ENCODE measurements at places on chromosomes 12 and 14.

DNA sequence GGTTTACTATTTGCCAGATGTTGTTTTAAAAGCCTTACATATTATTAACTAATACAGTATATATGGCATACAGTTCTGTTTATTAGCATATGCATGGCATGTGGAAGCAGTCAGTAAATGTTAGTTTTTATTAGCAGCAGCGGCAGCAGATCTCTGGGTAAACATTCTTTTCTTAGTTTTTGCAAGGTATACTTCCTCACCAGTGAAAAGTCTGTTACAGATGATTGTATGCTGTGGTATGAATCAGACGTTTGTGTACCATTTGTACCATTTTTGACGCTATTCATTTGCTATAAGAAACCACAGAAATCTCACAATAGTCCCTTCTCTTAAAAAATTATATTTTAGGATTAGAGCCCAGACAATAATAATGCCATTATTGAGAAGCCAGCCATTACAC, 17.8 kb downstream of the STK38L start:
- no peak for DNase-seq

DNA sequence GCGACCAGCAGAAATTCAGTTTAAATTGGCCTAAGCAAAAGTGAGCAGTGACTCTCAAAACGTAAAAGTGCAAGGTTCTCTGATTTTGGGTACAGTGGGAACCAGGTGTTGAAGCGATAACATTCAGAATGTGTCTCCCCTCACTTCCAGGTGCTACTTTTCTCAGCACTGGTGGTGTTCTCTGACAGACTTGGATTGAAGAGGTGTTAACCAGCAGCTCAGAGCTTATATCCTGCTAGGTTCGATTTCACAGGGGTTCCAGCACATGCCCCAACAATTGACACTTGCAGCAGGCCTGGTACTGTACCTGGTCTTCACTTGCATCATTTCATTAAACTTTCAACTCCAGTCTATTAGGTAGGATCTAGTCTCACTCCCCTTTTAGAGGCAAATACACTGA, 680.2 kb downstream of the VRK1 start:
- DNase-seq, result no peak

- DNase-seq, result no peak
Measured at GRCh38 chr14:100422556-100423316, 99.6 kb downstream of the SLC25A47 start.

GRCh38 chr12:104699489-104700190, 242.9 kb downstream of the CHST11 start:
- DNase-seq, result no peak

- DNase-seq, result no peak
Measured at GRCh38 chr14:105484069-105484996, 2.4 kb upstream of the CRIP1 start.

GRCh38 chr14:61754627-61755381, 7.4 kb upstream of the SNAPC1 start:
- no peak for DNase-seq

DNA sequence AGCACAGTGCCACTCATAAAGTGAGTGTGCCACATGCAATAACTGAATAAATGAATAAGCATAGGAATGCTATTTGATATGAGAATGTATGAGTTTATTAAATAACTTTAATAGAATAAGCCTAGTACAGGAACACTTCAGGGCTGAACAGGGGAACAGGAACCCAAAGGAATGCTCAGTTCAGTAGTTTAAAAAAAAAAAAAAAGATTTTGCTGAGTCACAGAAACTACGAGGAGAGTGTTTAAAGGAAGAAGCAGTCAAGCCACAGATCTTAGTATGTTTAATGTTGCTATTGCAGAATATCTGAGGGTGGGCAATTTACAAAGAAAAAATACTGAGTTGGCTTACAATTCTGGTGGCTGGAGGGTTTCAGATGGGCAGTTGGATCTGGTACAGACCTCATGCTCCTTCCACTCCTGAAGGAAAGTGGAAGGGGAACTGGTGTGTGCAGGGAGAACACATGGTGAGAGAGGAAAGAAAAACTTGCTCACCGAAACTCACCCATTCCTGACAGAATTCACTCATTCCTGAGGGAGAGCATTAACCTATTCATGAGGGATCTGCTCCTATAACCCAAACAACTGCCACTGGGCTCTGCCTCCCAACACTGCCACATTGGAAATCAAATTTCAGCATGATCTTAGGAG, 880.3 kb upstream of the MGAT4C start:
- DNase-seq, result no peak

DNA sequence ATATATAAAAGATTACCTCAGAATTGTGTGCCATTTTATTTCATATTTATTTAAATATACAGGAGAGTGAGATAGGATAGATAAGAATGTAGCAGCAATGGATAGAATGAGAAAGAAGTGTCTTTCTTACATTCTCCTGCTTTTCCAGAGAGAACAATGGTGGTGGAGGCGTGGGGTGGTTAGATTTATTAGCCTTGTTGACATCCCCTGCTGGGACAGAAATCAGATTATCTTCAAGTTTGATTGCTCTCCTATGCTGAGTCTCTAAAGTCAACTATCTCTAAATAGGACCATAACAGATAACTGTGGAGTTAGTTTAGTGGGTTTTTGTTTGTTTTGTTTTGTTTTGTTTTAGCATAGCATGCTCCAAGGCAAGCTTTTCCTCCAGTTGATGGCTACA, 397.6 kb downstream of the LRFN5 start:
- DNase-seq, result no peak

GRCh38 chr14:32331206-32331605, 2.1 kb downstream of the AKAP6 start:
- DNase-seq, result no peak

GRCh38 chr12:130713581-130713991, 2.5 kb downstream of the RIMBP2 start:
- DNase-seq, result no peak

DNA sequence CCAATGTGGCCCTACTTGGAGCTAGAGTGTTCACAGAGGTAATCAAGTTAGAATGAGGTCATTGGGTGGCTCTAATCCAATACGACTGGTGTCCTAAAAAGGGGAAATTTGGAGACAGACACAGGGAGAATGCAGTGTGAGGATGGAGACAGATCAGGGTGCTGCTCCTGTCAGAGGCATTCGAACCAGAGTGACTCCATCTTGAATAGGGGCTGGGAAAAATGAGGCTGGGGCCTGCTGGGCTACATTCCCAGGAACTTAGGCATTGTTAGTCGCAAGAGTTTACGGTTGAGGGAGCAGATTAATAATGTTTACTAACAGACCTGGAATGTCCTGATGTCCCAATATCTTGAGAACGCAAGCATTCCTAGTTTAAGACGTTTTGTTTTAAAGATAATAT, 20.2 kb downstream of the TNFAIP2 start:
- DNase-seq, result no peak

GRCh38 chr12:1575408-1576401, 18.7 kb downstream of the FBXL14 start:
- DNase-seq, result no peak

GRCh38 chr12:50073206-50073605, 11.9 kb upstream of the SMARCD1 start:
- no peak for DNase-seq

GRCh38 chr14:74956280-74957072, 1.1 kb upstream of the PGF start:
- DNase-seq, result no peak

DNA sequence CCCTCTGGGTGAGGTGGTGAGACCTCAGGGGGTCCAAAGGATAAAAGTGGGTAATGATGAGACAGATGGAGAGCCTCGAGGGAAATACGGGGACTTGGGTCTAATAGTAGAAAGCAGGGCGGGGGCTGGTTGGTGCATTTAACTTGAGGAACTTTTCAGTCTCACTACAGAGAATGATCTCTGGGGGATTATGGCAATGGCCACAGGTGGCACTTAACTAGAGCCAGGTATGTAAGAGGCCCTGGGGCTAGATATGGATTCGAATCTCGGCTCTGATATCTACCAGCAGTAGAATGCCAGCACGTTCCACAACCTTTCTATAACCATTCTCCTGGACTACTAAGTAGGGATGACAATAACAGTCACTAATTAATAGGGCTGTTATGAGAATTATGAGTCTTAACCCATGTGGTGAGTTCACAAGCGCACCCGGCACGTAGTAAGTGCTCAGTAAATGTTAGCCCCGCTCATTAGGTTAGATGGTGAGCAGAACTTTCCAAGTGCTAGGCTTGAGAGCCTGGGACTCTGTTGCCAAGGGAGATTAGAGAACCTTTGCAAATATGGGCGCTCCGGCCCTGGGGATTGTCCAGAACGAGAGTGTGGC, 888 bp upstream of the PLXNC1 start:
- DNase-seq, result no peak

GRCh38 chr12:119014368-119014767, 33.0 kb downstream of the SRRM4 start:
- no peak for DNase-seq

- no peak for DNase-seq
Measured at GRCh38 chr12:107066691-107067090, 26.7 kb downstream of the CRY1 start.

GRCh38 chr14:99266181-99267178, 5.5 kb downstream of the BCL11B start:
- peak; percentile 82 for DNase-seq

- DNase-seq, result no peak
Measured at GRCh38 chr12:45831590-45831989, 102.1 kb downstream of the ARID2 start.

DNA sequence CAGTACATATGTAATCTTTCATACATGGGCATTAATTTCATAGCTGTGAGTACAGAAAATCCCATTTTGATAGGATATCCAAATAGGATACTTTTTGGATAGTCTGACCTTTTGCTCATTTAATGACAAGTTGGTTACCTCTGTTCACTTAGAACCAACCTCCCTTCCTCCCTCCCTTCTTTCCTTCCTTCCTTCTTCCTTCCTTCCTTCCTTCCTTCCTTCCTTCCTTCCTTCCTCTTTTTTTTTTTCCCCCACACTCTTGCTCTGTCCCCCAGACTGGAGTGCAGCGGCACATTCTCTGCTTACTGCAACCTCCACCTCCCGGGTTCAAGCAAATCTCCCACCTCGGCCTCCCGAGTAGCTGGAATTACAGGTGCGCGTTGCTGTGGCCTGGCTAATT, 162.9 kb downstream of the FUT8 start:
- DNase-seq, result no peak

DNA sequence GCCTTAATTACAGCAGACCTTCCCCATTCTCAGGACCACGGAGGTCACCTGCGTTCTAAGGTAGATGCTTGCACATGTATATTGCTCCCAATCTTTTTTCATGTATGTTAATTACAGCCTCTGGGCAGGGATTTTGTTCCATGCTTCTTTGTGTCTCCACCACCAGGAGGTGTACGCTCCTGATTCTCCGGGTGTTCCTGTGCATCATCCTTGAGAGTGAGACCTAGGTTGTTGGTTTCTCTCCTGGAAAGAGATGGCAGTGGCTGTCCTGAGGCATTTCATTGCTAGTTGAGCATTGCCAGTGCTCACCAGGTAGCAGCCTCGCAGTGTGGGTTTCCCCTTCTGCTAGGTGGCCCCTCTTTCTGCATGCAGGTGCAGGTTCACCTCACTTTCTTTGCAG, 52.8 kb downstream of the KCNK13 start:
- DNase-seq, result no peak

DNA sequence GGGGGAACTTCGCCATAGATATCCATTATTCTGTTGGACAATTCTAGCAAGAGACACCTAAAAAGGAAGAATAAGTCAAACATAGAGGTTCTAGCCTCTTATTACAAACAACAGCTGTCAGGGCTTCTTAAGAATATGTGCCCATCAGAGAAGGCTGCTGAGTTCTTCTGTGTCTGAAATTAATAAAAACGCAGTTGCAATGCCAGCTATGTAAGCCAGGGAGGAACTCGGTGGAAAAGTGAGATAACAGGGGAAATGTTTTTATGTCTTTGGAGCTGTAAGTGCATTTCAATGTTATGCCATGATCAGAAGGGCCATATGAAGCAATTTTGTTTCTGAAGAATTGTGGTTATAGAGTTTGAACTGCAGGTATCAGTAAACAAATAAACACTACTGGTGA, 95.0 kb downstream of the SYT1 start:
- DNase-seq, result no peak

DNA sequence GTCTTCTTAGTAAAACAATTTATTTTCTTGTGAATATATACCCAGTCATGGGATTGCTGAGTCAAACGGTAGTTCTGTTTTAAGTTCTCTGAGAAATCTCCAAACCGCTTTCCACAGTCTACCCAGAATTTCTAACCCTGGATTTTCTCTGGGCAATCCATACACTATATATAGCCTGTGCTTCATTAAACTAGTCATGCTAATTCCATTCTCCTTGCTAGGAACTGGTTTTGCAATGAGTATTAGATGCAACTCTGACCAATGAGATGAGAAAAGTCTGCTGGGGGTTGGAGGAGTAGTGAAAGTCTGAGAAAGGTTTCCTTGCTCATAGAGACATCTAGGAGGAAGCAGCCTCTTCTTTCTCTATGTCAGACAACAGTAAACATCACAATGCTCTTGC, 196.1 kb upstream of the CDKN3 start:
- DNase-seq, result no peak

DNA sequence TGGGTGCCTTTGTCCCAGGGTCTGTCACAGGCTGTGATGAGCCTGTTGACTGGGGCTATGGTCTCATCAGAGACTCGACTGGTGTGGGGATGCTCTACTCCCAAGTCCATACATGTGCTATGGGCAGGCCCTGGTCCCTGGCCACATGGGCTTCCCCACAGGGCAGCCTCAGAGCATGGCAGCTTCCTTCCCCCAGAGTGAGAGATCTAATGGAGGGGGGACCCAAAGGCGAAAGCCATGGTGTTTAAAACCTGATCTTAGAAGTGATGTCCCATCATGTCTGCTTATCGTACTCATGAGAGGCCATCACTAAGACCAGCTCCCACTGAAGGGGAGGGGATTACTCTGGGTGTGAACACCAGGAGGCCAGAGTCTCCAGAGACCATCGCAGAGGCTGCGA, 279.0 kb upstream of the RTL1 start:
- no peak for DNase-seq

GRCh38 chr14:89336338-89336737, 80.7 kb downstream of the FOXN3 start:
- no peak for DNase-seq

GRCh38 chr12:27237790-27238771, 6.0 kb upstream of the STK38L start:
- no peak for DNase-seq

- no peak for DNase-seq
Measured at GRCh38 chr12:76542908-76543307, 16.7 kb downstream of the OSBPL8 start.

Data from DND-41 (cell line).